ENCODE measurements at places on chromosomes 7 and 10.

DNA sequence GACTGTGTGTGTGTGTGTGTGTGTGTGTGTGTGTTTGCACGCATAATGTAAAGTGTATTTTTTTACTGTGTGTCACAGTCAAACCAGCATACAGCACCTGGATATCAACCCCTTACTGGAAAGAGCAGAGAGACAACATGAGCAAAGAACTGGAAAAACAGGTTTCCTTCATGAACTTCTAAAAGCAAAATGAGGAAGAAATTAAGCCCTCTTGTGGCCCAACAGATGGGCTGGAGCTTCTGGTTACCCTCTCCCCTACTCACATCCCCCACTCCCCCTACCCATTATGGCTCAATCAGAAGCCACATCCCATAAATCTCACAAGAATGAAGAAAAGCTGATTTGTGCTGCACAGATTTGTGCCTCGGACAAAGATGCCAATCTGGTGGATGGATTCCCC, 36.2 kb downstream of the PDE1C start:
- DNase-seq: no peak

DNA sequence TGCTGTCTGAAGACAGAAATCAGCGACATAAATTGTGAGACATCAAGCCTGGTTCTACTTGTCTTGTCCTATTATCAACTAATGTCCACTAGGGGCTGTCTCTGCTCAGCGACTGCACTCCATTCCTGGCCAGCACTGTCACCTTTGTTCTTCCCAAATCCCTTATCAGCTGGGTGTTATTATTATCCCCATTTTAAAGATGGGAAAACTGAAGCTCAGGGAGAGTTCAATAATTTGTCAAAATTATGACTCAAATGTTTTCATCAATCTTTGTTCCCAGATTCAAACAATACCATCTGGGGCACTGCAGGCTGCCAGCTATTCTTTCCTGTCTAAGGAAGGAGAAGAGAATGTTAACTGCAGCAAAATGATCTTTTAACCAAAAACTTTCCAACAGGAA, 431.6 kb upstream of the NFE2L3 start:
- DNase-seq: no peak

- no peak for DNase-seq
Measured at GRCh38 chr7:130095812-130096211, 25.5 kb downstream of the KLHDC10 start.

DNA sequence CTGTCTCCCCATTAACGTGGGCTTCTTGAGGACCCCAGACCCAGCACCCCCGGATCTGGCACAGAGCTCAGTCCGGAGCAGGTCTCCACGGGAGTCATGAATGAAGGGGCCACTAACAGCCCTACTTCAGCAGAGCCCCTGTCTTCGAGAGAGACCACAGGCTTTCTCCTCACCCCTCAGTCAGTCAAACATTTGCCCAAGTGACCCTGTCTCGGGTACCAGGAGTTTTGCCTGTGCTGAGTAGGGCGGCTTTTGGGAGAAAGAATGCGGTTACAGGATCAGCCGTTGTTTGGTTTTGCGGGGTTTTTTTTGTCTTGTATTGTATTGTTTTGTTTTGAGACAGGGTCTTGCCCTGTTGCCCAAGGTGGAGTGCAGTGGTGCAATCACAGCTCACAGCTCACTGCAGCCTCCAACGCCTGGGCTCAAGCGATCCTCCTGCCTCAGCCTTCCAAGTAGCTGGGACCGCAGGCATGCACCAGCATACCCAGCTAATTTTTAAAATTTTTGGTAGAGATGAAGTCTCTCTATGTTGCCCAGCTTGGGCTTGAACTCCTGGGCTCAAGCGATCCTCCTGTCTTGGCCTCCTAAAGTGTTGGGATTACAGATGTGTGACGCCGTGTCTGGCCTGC, 16.5 kb downstream of the ADAP1 start:
- DNase-seq: no peak

DNA sequence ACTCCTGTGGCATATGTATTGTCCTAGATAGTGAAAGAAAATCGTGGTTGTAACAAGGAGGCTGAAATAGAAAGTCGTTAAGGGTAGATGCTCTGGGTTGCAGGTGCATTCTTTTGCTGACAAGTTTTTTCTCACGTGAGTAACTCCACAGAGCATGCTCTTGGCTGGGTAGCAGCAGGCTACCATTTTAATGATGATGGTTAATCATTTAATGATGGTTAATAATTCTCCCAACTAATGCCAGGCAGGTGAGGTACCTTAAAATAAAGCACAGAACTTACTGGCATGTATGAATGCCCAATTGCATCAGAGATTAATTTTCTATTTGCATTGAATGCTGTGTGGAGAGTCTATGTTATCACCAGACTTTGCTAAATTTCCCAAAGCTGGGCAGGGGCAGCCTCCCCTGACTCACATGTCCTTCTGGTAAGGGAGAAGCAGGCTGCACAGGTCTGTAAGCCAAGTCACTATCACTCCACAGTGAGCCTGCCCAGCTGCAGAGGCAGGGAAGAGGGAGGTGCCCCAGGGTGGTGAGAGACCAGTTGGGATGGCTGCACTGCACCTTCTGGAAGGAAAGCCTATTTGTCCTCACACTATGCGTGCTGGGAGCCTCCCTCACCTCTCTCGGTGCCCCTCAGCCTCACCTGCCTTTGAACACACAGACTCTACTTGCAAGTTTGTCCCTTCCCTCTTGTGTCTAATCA, 287.0 kb upstream of the IGFBP3 start:
- no peak for DNase-seq

- DNase-seq: peak; percentile 45
Measured at GRCh38 chr7:29564496-29565223, 1.0 kb downstream of the PRR15 start.

- no peak for DNase-seq
Measured at GRCh38 chr10:11646450-11646849, 35.0 kb upstream of the USP6NL start.

DNA sequence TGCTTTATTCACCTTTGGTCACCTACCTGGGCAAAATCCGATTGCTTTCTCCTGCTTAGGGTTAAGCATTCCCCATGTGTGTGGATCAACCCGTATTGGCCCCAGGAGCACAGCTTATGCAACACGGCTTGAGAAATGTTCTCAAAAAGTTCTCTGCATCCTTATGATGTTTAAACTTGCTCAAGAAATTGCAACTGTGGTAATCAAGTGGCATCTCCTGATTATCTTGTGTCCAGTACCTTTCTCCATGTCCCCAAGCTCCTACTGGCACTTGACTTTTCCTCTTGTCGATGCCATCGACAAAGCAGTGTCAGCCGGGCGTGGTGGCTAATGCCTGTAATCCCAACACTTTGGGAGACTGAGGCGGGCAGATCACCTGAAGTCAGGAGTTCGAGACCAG, 4.7 kb upstream of the PKD2L1 start:
- DNase-seq: no peak

DNA sequence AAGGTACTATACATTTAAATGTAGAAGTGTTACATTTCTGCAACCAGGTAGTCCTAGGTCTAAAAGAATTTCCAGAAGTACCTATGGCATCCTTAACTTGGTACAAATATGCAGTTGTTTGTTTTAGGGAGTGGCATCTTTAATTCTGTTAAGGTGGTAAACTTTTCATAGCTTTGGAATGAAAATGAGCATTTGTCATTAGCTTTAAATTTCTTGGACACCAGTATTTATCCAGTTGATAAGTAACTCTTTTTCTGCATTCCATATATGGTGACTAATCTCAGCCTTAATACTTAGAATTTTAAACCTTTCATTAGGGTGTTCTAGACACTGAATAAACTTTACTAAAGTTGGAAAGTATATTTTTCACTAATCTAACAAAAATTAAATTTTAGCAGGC, 10.8 kb downstream of the SLF2 start:
- no peak for DNase-seq

DNA sequence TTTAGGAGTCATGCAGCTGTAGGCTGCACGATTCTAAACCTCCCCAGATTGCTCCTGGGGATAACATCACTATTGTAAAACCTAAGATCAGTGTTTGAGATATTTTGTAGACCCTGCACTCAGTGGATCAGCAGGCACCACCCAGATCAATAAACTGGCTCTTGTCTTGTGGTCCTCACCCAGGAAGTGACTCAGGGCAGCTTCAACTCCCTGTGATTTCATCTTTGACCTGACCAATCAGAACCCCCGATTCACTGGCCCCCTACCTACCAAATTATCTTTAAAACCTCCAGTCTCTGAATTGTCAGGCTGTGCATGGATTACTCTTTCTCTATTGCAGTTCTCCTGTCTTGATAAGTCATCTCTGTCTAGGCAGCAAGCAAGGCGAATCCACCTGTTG, 25.7 kb downstream of the ARL5B start:
- DNase-seq: no peak

DNA sequence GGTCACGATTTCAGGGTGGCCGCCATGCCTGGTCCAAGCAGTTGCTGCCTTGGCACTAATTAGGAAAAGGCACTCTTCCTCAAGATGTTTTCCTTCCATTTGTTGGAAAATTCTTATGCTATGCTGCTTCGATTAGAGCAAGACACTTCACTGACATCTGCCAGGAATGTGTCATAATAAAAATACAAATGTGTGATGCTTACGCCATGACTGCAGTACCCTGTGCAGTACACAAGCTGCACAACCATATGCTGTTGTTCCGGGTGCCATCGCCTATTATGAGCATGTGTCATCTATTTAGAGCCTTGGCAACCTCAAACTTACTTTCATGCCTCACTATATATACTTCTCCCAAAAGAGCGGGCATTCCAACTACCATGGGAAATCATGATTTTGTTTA, 14.9 kb upstream of the MPP7 start:
- DNase-seq: peak; percentile 99

DNA sequence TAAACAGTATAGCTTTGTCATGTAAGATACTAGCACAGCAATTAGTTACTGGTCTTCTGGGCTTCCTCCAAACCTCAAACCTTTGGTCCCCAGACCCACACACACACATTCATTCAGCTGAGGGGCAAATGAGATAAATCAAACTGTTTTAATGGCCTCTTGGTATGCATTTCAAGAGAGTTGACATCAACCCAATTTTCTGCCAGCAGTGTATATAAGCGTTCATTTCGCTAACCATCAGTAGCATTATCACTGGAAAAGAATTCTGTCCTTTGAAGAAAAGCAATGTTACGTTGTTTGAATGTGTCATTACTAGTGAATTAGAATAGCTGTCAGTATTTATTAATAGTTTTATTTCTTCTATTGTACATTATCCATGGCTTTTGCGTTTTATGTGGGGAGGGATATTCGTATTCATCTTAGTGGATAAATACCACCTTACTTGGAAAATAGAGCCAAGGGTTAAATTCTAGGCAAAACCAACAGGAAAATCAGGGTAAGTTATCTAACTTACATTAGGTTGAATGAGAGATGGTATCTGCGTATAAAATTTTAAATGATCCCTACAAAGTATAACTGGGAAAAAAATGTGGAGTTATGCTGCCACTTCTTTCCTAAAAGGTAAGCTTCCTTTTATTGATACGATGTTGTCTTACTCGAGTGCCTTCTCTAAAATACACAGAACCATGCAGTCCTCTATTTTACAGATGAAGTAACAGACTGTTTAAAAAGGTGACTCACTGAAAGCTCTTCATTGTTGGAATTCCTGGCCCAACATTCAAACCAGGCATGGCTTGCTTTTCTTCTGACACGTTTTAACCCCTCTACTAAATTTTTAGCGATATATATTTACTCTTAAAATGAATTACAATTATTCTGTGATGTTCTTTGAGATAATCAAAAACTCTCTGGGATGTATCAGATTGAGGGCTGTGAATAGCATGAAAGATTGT, 2.0 kb upstream of the ZMYND11 start:
- peak; percentile 6 for DNase-seq

- DNase-seq: peak; percentile 21
Measured at GRCh38 chr7:55573234-55573900, 1.1 kb upstream of the VOPP1 start.

- no peak for DNase-seq
Measured at GRCh38 chr7:117597755-117598154, 117.9 kb downstream of the CFTR start.

DNA sequence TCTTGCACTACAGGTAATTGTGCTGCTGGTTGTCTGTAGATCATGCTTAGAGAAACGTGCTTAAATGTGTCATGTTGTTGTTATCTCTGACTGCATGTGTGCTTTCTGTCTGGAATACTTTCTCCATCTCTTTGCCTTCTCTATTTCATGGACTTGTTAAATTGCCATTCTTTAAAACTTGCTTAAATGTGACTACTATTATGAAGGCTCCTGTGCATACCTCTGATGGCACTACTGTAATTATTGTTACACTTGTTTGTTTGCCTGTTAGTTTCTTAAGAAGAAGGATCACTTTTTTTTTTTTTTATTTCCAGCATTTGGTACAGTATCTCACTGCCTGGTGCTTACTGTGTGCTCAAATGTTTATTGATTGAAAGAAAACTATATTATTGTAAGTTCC, 41.6 kb downstream of the KMT2E start:
- DNase-seq: no peak

DNA sequence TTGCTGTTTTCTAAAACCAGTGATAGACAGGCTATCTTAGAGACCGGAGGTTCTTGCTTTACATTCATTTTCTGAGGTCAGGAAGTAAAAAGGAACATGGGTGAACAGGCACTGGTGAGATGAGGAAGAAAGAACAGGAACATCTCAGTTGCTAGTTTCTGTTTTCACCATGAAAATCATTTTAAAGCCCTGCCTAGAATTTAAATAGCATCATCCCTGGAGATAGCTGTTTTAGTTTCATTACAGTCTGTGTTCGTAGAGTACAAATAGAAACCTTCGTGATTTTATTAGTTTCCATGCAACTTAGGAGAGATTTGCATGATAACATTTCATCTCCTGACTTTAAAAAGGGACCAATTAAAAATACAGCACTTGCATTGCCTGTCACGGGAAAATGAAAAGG, 14.7 kb downstream of the KCNMA1 start:
- peak; percentile 12 for DNase-seq

GRCh38 chr10:18616337-18616736, 35.0 kb downstream of the NSUN6 start:
- DNase-seq: no peak

GRCh38 chr7:66443946-66444345, 184.7 kb upstream of the KCTD7 start:
- no peak for DNase-seq

DNA sequence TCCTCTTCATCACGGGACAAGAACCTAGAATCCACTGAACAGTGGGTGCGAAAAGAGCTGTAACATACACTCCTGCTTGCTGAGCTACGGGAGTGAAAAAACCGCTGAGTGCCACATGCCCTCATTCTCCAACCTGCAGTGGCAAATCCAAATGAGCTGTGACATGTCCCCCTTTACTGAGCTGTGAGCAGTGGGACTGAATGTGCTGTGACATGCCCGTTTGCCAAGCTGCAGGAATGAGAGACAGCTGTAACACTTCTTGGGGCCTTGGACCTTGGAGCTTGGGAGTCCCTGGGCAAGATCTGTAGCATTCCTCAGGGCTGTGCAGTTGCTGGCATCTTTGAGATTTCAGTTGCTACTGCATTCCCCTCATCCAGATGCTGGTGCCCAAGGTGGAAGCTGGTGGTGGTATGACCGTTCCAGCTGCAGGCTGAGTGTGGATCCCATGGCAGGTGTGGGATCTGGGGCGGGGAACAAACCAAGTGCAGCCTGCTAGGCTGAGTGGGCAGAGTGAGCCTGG, 85.0 kb downstream of the TMEM106B start:
- no peak for DNase-seq
